Astrocyte (in vitro differentiated cells and primary cell): ENCODE measurements at places on chromosomes 2 and 18. TPM values are rescaled to one million over a fixed set of nuclear protein-coding genes. Genes with fewer than 3 reads are reported as not detected.

Gene CHRNG
- not detected in 2 replicates for total RNA-seq

Gene CRYGD
- not detected in 2 replicates for total RNA-seq

Gene SP9
- total RNA-seq = not detected in 2 replicates

Gene ANO7
- 5.8 and 7.1 TPM in 2 replicates for total RNA-seq

Gene EFHD1
- 15.7 and 18.8 TPM in 2 replicates for total RNA-seq

Gene ACADL
- total RNA-seq = 1.9 and 2.3 TPM in 2 replicates

Gene GNAL
- total RNA-seq = 3.6 and 4.5 TPM in 2 replicates

DNA sequence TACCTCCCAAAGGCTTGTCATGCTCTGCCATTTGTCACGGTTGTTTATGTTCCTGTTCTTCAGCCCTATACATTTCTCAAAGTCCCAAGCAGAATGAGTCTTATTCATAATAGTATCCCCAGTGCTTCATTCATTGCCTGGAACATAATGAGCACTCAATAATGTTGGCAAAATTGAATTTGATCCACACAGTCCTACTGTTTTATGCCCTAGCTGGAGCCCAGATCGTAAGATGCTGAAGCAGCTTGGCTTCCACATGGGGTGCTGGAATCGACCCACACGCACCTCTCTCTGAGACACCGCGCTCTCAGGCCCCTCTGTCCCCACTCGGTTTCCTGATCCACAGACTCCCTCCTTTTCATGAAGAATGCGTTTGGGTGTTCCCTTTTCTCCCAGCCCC lies 245.5 kb downstream of the MYT1L start:
- H3K4me3 ChIP-seq = no peak overlapping the region
- no peaks in the 10 kb centered on the region for H3K27me3 ChIP-seq
- no peak overlapping the region for H3K27ac ChIP-seq
- H3K36me3 ChIP-seq = no peaks in the 10 kb centered on the region

GRCh38 chr2:241898463-241899270 lies 29.1 kb downstream of the RTP5 start:
- no peaks in the 10 kb centered on the region for H3K36me3 ChIP-seq
- no peak overlapping the region for H3K27ac ChIP-seq
- no peak overlapping the region for H3K4me3 ChIP-seq
- H3K27me3 ChIP-seq = peaks cover 7% of the 10 kb centered on the region
- no peak for DNase-seq
- H3K4me1 ChIP-seq = peaks cover 3% of the 10 kb centered on the region

DNA sequence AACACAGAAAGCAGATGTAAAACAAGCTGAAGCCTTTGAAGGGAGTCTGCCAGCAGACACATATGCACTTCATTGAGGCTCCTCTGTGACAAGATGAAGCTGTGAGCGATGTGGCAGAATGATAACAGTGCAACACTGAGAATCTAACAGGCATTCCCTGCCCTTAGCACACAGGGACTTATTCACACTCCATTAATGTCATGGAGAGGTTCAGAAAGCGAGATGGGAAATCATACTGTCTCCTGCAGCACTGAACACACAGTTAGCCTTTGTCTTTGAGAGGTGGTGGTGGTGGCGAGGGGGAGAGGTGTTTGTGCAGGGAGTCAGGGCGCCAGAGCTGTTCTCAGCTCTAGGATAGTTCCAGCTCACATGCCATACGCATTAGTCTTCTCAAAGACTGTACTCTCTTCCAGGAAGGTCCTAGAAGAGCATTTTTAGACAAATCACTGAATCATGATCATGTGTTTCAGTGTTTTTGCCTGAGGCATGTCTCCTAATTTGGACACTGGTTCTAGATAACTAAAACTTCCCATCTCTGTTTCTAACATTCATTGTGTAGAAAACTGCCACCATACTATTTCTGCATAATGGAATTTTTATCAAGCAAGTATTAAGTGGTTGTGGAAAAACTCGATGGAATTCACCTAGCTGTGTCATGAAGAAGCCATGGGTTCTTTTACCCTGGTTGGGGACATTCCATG lies 93.5 kb upstream of the ITGB6 start:
- no peak overlapping the region for H3K4me3 ChIP-seq
- H3K4me1 ChIP-seq = peaks cover 26% of the 10 kb centered on the region
- H3K36me3 ChIP-seq = peaks cover 33% of the 10 kb centered on the region
- no peaks in the 10 kb centered on the region for H3K27me3 ChIP-seq
- peak overlapping the region; percentile 85 for H3K27ac ChIP-seq
- peak; percentile 92 for DNase-seq

- H3K4me3 ChIP-seq = no peak overlapping the region
- H3K27ac ChIP-seq = no peak overlapping the region
- H3K27me3 ChIP-seq = no peaks in the 10 kb centered on the region
- DNase-seq = peak; percentile 9
- H3K36me3 ChIP-seq = peaks cover 3% of the 10 kb centered on the region
Observed at GRCh38 chr2:203175371-203175770, 63.4 kb upstream of the CYP20A1 start.

- H3K27ac ChIP-seq = no peak overlapping the region
- H3K27me3 ChIP-seq = no peaks in the 10 kb centered on the region
- H3K4me1 ChIP-seq = no peaks in the 10 kb centered on the region
- H3K4me3 ChIP-seq = no peak overlapping the region
Observed at GRCh38 chr2:102386867-102387541, 31.4 kb downstream of the IL18R1 start.

DNA sequence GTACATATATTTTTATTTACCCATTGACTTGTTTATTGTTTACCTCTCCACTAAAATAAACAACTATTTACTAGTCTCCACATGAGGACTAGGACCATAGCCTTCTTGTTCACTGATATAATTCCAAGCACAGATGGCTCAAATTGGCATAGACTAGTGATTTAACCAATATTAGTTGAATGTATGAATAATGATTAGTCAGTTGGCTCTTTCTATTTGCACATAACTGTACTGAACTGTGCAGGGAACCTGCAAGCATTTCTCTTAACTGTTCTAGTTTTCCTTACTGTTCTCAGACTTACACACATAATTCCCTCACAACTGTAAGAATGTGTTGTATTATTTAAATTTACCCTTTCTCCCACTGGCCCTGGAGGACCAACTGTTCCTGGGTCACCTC lies 91.9 kb downstream of the COL3A1 start:
- DNase-seq = no peak
- no peaks in the 10 kb centered on the region for H3K27me3 ChIP-seq
- H3K36me3 ChIP-seq = peaks cover 57% of the 10 kb centered on the region
- no peak overlapping the region for H3K4me3 ChIP-seq
- no peaks in the 10 kb centered on the region for H3K4me1 ChIP-seq

DNA sequence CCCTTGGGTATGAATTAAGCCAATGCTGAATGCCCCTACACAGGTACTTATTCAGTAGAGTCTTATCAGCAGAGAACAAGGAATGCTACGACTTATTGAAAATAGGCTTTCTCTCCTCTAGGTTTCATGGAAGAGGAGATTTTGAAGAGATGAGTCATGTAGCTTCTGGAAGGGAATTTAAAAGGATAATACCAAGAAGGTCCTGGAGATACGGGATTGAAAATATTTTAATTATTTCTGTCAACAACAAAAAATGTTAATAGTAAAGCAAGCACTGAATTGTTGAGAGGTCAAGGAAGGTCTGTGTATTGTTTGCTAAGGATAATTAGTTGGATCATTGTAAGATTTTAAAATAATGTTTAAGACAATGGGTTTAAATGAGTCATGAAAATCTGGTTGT lies 293.0 kb upstream of the SPHKAP start:
- H3K4me3 ChIP-seq = no peak overlapping the region
- H3K27ac ChIP-seq = no peak overlapping the region
- H3K36me3 ChIP-seq = no peaks in the 10 kb centered on the region

GRCh38 chr2:65228263-65228750 lies 676 bp downstream of the ACTR2 start:
- no peaks in the 10 kb centered on the region for H3K27me3 ChIP-seq
- peak overlapping the region; percentile 91 for H3K4me3 ChIP-seq
- peak overlapping the region; percentile 91 for H3K27ac ChIP-seq
- H3K4me1 ChIP-seq = peaks cover 25% of the 10 kb centered on the region
- peaks cover 4% of the 10 kb centered on the region for H3K36me3 ChIP-seq

- H3K27me3 ChIP-seq = peaks cover 2% of the 10 kb centered on the region
- peak; percentile 41 for DNase-seq
- H3K4me1 ChIP-seq = no peaks in the 10 kb centered on the region
- H3K4me3 ChIP-seq = no peak overlapping the region
Observed at GRCh38 chr2:233686928-233687327, 5.2 kb downstream of the UGT1A7 start.

DNA sequence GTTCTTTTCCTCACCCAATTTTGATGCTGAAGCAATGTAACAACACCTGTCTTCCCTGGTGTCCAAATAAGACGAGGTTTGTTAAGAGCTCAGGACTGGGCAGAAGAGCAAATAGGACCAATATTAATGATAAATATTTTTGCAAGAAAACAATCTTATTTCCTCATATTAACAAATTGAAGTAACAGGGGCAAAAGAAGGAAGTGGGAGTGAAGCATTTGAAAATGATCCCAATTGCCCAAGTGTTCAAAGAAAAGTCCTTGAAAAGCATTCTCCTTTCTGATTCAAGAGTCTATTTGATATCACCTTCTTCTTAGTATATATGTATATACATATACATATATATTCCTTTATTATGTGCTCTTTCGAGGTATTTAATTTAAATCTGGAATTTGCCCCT lies 418.8 kb downstream of the ARHGAP15 start:
- no peaks in the 10 kb centered on the region for H3K27me3 ChIP-seq
- H3K36me3 ChIP-seq = no peaks in the 10 kb centered on the region
- no peak overlapping the region for H3K27ac ChIP-seq
- H3K4me3 ChIP-seq = no peak overlapping the region
- no peak for DNase-seq

GRCh38 chr18:26741048-26741447 lies 124.5 kb downstream of the AQP4 start:
- DNase-seq = no peak
- H3K27me3 ChIP-seq = no peaks in the 10 kb centered on the region
- peaks cover 7% of the 10 kb centered on the region for H3K4me1 ChIP-seq
- H3K4me3 ChIP-seq = no peak overlapping the region
- no peaks in the 10 kb centered on the region for H3K36me3 ChIP-seq
- no peak overlapping the region for H3K27ac ChIP-seq
